Activated T-helper 1 cell treated with anti-CD3 and anti-CD28 coated beads, Interleukin-12 subunit alpha, Interleukin-12 subunit beta, Interleukin-2, Interleukin-4 antibody, amounts not matched to agents 30 ng/mL and 10 ng/mL and 1 ng/mL, durations not matched to agents 14 hours and 24 hours and 36 hours (primary cell): ENCODE measurements at places on chromosomes 3 and 15. TPM values are rescaled to one million over a fixed set of nuclear protein-coding genes. Genes with fewer than 3 reads are reported as not detected.
A peak's percentile ranks its signal among the peaks of the same experiment; 100 is the strongest.

- H3K4me1 ChIP-seq = peaks cover 12% of the 10 kb centered on the region
- no peak for DNase-seq
- H3K27me3 ChIP-seq = peaks cover 25% of the 10 kb centered on the region
These were observed 2.9 kb downstream of the TIMP4 start for GRCh38 chr3:12155828-12156227.

DNA sequence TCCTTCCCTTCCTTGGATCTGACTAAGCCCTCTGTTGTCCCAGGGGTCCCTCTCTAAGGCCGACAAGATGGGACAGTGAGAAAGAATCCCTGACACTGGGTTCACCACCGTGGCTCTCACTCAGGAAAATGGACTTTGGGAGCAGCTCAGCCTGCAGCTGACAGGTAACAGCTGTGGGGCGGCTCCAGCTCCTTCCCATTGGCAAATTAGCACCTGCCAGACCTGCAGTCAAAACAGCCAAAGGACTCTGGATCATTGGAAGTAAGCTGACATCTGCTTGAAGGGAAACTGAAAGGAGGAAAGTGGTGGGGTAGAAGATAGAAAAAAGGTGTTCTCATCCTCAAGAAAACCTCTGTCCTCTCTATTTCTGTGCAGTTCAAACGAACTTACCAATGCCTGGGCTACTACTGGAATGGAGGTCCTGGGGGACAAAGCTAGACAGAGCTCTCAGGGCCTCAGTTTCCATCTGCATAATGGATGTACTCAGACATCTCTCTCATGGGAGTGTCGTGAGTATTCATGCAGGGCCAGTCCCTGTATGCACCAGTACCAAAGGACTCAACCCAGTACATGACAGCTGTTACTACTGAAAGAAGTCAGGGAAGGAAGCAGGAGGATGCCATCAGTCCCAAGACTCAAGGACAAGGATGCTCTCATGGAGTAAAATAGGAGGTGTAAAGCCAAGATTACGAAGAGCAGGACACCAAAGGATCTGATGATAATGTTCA is 53.6 kb upstream of the DCLK3 start:
- peaks cover 8% of the 10 kb centered on the region for H3K27me3 ChIP-seq
- no peak overlapping the region for H3K27ac ChIP-seq
- H3K4me3 ChIP-seq = no peak overlapping the region
- no peaks in the 10 kb centered on the region for H3K4me1 ChIP-seq

- H3K36me3 ChIP-seq = no peaks in the 10 kb centered on the region
- H3K4me3 ChIP-seq = no peak overlapping the region
- H3K4me1 ChIP-seq = peaks cover 28% of the 10 kb centered on the region
These were observed 48.7 kb downstream of the PPM1L start for GRCh38 chr3:160804762-160805161.

DNA sequence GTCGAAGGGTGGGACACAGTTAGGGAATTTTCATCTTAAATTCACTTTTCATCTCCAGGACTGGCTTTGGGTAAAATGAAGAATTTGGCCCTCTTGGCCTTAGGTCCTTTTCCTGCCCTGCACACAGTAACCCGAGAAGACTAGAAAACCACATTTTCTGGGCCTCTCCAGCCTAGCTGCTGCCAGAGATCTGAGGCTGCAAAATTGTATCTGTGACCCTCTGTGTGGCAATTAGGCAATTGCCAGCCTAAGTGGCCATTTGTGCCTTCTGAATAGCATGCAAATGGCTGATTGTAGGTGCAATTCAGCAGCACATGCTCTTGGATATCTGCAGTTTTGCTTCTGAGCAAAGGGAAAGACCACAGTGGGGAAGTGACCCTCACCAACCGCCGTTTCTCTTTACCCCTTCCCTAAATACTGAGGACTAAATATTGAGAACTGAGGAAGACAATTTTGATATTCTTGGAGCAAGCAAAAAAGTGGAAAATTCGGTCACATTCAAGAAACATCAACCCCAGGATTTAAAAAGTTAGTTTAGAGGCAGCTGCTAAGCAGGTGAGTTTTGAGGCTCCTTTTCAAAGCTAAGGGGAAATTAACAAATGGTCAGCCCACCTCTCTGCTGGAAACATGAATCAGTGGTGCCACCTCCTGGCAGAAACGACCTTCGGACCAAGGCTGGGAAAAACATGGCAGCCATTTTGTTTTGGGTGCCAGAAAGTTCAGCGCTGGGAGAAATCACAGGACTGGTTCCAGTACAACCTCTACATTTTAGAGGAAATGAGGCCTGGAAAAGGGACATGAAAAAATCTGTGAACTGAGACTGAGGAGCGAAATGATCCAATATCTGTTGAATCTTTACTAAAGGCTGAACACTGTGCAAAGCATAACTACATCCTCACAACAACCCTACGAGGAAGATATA is 56.6 kb upstream of the PRTG start:
- no peak overlapping the region for H3K27ac ChIP-seq
- no peak for DNase-seq
- H3K4me3 ChIP-seq = no peak overlapping the region
- H3K36me3 ChIP-seq = no peaks in the 10 kb centered on the region

DNA sequence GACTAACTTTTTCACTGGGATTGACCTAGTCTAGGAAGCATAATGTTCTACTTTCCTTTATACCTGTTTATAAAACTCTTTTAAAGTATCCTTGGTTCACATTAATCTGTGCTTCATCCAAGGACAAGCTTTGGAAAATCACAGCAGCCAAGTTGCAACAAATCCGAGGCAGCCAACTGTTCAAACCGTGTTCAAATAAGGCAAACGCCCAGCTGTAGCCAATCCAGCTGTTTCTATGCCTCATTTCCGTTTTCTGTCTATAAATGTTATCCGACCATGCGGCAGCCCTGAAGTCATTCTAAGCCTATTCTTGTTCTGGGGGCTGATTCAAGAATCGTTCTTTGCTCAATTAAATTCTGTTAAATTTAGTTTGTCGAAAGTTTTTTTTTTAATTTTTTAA is 78.3 kb downstream of the FMN1 start:
- H3K27ac ChIP-seq = no peak overlapping the region
- H3K4me3 ChIP-seq = no peak overlapping the region
- H3K27me3 ChIP-seq = peaks cover 1% of the 10 kb centered on the region
- no peaks in the 10 kb centered on the region for H3K36me3 ChIP-seq

- peaks cover 19% of the 10 kb centered on the region for H3K27me3 ChIP-seq
- H3K4me3 ChIP-seq = peak overlapping the region; percentile 77
- peak; percentile 49 for DNase-seq
- H3K36me3 ChIP-seq = no peaks in the 10 kb centered on the region
- H3K4me1 ChIP-seq = no peaks in the 10 kb centered on the region
These were observed 16.8 kb upstream of the MCCC1 start for GRCh38 chr3:183116025-183116614.

- H3K4me3 ChIP-seq = no peak overlapping the region
- no peaks in the 10 kb centered on the region for H3K27me3 ChIP-seq
- H3K36me3 ChIP-seq = no peaks in the 10 kb centered on the region
- no peaks in the 10 kb centered on the region for H3K4me1 ChIP-seq
- no peak for DNase-seq
These were observed 113.3 kb upstream of the GBE1 start for GRCh38 chr3:81874738-81875137.

The CPLX3 gene
- 0.17 and 0.29 TPM in 2 replicates for total RNA-seq

The DOCK3 gene
- total RNA-seq = 1.5 and 1.6 TPM in 2 replicates

The FAM81A gene
- 0.49 and 0.60 TPM in 2 replicates for total RNA-seq

The SLC15A2 gene
- 3.2 and 3.3 TPM in 2 replicates for total RNA-seq

The CLDN18 gene
- not detected in 2 replicates for total RNA-seq
